Stomach (tissue), 19 donors: ENCODE measurements at places on chromosomes 7 and 10. TPM values are rescaled to one million over a fixed set of nuclear protein-coding genes. Genes with fewer than 3 reads are reported as not detected.
A peak's percentile ranks its signal among the peaks of the same experiment; 100 is the strongest.

GRCh38 chr7:1151653-1152425, 8.2 kb downstream of the ZFAND2A start:
- DNase-seq: no peak

DNA sequence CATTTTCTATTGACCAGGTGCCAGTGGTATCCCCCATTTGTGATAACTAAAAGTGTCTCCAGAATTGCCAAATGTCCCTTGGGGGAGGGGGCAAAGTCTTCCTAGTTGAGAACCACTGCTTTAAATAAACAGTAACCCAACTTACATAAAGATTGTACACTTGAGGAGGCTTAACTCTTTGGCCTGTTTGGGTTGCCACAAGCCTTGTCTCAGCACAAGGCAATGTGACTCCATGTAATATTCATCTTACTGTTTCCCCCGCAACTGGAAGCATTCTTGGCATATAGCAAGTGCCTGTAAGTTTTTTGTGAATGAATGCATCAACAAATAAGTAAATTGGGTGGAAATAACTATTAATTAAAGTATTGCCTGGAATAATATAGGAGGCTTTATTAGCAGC, 108.3 kb downstream of the ANK3 start:
- no peak for DNase-seq

- no peak for DNase-seq
Measured at GRCh38 chr10:62916141-62916603, 100.0 kb upstream of the EGR2 start.

- no peak for DNase-seq
Measured at GRCh38 chr7:103307503-103308231, 10.4 kb downstream of the PMPCB start.

DNA sequence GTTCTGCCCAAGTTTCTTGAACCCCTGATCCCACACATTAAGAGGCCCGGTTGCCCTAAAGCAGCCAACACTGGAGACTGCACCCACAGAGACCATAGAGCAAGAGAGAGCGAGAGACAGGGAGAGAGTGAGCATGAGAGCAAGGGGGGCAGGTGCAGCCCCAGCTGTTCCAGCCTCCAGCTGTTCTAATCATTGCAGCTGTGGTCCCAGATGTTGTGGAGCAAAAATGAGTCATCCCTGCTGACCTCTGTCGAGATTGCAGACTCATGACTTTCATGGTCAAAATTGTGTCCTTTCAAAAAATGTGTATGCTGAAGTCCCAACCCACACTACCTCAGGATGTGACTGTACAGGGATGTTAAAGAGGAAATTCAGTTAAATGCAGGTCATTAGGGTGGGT, 143.9 kb upstream of the FRMD4A start:
- no peak for DNase-seq

DNA sequence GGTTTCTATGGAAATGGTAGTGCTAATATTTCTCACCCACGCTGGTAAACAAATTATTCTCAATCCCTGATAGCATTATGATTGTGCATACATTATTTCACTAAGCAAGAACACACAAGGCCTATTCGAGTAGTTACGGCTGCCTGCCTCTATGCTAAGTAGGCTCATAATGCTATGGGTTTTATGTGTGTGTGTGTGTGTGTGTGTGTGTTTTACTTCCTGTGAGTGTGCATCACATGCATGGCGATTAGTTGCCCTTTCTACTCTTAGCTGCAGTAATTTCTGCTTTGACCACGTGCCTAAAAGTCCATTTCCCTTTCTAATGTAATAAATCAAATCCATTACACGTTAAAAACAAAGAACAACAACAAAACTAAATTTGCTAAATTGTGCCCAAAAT, 117.0 kb downstream of the CHCHD3 start:
- peak; percentile 10 for DNase-seq

The DMBT1 gene
- 81.1 TPM for total RNA-seq

The GIMAP8 gene
- total RNA-seq: 5.1 TPM

The MNX1 gene
- total RNA-seq: not detected

The APBB1IP gene
- not detected for total RNA-seq
